ENCODE measurements at places on chromosomes 12 and 14.

GRCh38 chr12:89085421-89085820 is 266.9 kb downstream of the DUSP6 start:
- DNase-seq = no peak

- DNase-seq = no peak
Observed at GRCh38 chr12:21323736-21324135, 11.0 kb downstream of the SLCO1A2 start.

DNA sequence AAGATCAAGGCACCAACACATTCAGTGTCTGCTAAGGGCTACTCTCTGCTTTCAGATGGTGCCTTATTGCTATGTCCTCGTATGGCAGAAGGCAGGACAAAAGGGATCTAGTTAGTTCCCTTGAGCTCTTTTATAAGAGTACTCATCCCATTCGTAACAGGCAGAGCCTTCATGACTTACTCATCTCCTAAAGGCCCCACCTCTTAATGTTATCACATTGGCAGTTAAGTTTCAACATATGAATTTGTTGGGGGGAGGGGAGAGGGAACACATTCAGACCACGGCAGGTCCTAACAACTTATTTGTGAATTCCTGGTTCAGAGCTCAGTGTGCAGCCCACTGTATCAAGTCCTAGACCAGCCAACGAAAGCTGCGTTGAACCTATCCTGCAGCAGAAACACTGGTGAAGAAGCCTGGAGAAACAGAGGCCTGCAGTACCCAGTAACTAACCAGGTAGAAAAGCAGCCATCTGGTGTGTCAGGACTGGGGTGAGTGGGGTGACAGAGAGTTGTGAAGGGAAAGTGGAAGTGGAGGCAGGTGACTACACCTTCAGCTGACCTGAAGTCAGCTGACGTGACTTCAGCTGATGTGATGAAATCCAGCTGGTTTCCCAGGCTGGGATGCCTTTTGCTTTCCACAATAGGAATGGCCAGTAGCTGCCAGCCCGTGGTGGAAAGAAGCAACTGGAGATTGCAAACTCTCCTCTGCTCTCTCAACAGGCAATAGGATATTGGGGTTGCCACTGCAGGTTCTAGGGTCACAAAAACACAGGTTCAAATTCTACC is 101.6 kb upstream of the PLXNC1 start:
- no peak for DNase-seq

- DNase-seq = no peak
Observed at GRCh38 chr14:81638656-81639280, 105.1 kb upstream of the SEL1L start.

DNA sequence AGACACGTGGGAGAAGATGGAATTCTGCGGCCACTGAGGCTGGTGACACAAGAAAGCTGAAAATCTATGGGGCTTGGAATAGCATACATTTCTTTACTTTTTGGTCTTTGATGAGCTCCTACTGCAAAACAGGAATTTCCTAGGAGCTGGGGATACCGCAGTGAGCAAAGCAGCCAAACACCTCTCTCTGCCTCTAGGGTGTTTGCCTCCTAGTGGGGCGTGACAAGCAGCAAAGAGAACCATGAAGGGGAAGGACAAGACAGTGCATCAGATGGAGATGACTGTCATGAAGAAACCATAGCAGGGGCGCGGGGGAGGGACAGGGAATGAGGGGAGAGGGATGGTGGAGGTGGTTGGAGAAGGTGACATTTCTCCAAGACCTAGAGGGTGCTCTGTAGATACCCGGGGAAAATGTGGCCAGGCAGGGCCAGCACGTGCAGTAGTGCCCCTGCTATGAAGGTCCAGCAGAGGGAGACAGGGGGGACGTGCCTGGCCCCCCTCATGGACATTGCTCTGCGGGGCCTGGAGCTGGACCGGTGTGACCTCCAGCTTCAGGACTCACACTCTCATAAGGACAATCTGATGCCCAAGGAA is 58.6 kb downstream of the SERPINA3 start:
- DNase-seq = no peak
